Left ventricle myocardium superior (tissue), 1 donor: ENCODE measurements at places on chromosomes 12 and 14. TPM values are rescaled to one million over a fixed set of nuclear protein-coding genes. Genes with fewer than 3 reads are reported as not detected.

RTL1 gene
- total RNA-seq, result not detected

ENDOU gene
- 0.30 TPM for total RNA-seq

FAM186B gene
- 0.47 TPM for total RNA-seq

RHOJ gene
- 13.3 TPM for total RNA-seq

CRIP1 gene
- total RNA-seq, result 59.4 TPM

MYBPC1 gene
- total RNA-seq, result 3.9 TPM

USP15 gene
- 53.5 TPM for total RNA-seq

AKAP6 gene
- total RNA-seq, result 172 TPM

DNA sequence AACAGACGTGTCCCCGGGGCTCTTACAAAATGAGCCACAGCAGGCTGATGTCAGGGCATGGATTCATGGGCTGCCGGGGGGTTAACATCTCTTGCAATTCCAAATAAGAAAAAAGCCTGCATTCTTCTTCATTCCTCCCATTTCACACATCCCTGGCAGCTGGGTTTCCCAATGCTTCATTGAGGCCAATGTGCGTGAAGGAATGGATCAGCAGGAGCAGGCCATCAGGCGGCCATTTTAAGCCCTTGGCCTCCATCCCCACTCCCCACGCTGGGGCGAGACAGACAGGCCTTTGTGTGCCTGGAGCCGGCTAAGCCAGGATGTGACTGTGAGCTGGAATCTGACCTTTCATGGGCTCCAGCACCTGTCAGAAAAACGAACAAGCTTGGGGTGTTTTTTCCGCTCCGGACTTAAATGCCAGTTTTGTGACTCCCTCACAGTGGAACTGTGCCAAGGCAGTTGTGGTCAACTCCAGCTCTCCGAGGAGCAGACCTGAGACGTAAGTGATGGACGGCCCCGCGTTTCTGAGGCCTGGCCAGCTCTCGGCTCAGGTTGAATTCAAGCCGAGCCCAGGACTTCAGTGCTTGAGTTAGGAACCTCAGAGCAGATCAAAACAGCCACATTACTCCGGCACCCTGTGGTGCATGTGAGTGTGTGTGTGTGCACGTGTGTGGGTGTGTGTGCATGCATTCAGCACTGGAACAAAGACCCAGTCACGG lies 133.1 kb downstream of the TMEM30B start:
- DNase-seq, result peak; percentile 36

GRCh38 chr12:123254853-123255446 lies 16.7 kb downstream of the CDK2AP1 start:
- DNase-seq, result no peak

DNA sequence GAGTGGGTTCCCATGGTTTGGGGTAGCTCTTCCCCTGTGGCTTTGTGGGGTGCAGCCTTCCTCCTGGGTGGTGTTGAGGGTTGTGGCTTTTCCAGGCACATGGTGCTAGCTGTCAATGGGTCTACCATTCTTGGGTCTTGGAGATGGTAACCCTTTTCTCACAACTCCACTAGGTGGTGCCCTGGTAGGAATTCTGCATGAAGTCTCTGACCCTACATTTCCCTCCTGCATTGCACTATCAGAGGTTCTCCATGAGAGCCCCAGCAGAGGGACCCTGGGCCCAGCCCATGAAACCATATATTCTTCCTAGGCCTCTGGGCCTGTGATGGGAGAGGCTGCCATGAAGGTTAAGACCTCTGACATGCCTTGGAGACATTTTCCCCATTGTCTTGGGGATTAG lies 1093.3 kb downstream of the SLC16A7 start:
- DNase-seq, result no peak

DNA sequence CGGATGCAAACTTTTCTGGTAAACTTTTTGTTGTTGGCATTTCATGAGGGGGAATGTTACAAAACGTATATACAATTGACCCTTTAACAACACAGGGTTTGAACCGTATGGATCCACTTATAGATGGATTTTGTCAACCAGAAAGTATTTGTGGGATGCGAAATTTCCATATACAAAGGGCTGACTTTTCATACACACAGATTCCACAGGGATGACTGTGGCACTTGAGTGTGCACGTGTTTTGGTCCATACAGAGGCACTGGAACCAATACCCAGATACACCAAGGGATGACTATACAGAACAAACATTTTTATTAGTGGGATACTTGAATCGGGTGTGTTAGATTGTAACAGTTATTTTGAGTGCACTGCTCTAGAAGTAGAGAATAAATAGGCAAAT lies 29.8 kb upstream of the CCT2 start:
- DNase-seq, result no peak

GRCh38 chr12:131454418-131455217 lies 256.3 kb upstream of the SFSWAP start:
- DNase-seq, result peak; percentile 52

- DNase-seq, result no peak
Measured at GRCh38 chr14:99592394-99592793, 11.6 kb downstream of the CCDC85C start.

- DNase-seq, result no peak
Measured at GRCh38 chr12:58161773-58162172, 220.4 kb downstream of the ATP23 start.

DNA sequence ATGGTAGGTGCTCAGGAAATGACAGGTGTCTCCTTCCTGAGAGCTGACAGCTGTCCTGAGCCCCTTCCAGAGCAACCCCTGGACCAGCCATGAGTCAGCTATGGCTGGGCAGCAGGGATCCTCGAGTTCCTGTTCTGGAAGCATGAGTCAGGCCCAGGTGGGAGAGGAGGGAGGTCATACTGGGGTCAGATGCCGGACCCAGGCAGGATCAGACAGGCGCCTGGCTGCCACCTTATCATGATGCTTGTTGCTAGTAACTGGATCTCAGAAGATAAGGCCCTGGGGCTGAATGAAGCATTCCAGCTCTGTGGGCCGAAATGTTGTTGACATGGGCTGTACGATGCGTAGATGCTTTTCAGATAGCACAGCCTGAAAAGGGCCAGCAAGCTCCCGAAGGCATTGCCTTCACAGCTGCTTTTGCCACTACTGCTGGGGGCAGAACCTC lies 17.4 kb upstream of the KRT7 start:
- no peak for DNase-seq

GRCh38 chr12:82896979-82897378 lies 210.3 kb downstream of the TMTC2 start:
- DNase-seq, result no peak

DNA sequence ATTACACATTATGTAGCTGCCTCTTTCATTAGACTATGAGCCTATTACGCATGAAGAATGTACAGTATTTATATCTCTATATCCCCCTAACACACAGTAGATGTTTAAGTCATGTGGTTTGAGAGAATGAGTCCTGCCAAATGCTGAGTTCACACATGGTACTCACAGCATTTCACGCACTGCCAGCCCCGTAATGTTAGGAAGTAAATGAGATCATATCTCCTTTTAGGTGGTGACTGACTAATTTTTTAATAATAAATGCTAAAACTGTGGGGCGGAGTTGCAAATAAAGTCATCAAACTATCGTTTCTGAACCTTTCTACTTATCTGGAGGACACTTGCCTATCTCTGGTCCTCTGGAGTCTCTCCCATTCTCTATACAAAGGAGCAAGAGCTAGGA lies 343.8 kb downstream of the ADAMTS20 start:
- DNase-seq, result no peak
